A172 (cell line): ENCODE measurements at places on chromosomes 6 and 20.
A peak's percentile ranks its signal among the peaks of the same experiment; 100 is the strongest.

GRCh38 chr6:158539413-158539812 lies 20.5 kb upstream of the TMEM181 start:
- DNase-seq, result no peak

- DNase-seq, result no peak
Measured at GRCh38 chr20:17161673-17162481, 65.0 kb upstream of the PCSK2 start.

- no peak for DNase-seq
Measured at GRCh38 chr6:141452354-141452686, 680.4 kb upstream of the GJE1 start.

GRCh38 chr6:73712535-73713173 lies 16.7 kb downstream of the CD109 start:
- DNase-seq, result no peak

DNA sequence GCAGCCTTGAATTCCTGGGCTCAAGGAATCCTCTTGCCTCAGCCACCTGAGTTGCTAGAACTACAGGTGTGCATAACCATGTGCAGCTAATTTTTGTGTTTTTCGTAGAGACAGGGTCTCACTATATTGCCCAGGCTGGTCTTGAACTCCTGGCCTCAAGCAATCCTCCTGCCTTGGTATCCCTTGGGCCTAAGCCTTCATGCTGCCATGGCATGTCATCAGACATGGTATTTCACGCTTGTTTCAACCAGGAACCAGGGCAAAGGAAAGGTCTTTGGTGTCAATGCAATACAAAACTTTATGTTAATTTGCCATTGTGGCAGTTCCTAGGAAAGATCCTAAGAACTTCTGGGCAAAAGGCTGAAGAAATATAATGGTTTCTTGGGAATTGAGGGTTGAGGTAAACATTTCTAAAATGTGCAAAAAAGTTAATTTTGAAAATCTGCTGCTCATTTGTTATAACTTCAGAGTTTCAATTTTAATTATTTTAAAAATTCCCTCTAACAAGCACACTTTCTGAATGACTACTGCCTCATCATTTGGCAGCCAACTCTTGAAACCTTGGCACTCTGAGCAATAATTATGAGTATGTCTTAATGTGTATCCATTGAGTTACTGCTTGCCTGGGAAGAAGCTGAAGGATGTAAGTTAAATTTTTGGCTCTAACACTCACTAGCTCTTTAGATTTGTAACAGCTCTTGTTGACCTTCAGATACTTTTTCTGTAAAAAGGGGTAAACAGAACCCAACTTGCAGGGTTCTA lies 154.1 kb downstream of the GJA10 start:
- no peak for DNase-seq

GRCh38 chr6:21885532-21886114 lies 292.1 kb downstream of the SOX4 start:
- DNase-seq, result peak; percentile 79

DNA sequence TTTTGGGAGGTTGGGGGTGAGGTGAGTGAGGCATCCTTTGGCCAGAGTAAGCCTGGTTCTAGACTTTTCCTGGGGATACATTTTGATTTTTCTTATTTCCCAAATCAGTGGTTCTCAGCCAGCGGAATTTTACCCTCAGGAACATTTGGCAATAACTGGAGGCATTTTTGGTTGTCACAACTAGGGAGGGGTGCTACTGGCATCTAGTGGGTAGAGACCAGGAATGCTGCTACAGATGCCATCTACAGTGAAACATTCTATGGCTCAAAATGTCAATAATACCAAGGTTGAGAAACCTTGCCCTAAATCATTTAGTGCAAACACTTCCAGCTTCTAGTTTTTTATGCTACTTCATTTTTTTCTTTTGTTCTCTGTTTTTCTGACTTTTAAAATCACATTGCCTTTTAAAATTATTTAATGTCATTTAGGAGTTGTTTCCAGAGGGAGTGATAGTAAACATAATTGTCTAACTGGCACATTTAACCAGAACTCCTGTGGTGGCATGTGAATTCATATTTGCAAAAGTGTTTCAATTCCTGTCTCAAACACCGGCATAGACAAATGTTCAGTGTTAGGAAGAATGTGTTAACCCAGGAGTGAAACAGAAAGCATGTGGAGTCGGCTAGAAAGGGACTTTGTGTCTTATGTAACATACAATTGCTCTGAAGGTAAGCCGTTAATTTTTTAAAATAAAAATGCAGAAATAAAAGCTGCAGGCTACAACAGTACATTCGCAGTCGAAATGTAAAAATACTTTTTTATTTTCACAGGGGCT lies 59.0 kb downstream of the QRSL1 start:
- no peak for DNase-seq

GRCh38 chr20:22339091-22339881 lies 245.1 kb downstream of the FOXA2 start:
- peak; percentile 69 for DNase-seq

DNA sequence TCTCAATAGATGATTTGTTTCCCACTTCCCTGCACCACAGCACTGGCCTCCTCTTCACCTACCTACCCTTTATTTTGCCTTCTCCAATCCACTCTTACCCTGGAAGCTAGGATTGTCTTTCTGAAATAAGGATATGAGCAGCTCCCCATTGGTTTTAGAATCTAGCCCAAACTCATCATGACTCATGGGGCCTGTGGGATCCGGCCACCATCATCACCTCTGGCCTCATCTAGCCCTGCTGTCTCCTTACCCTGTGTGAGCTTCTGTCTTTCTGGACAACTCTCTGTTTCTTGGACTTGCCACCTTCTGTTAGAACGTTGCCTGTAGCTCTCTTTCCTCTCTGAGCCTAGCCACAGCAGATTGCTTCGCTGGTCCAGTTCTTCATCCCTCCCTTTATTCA lies 277.1 kb downstream of the PAX1 start:
- DNase-seq, result no peak

DNA sequence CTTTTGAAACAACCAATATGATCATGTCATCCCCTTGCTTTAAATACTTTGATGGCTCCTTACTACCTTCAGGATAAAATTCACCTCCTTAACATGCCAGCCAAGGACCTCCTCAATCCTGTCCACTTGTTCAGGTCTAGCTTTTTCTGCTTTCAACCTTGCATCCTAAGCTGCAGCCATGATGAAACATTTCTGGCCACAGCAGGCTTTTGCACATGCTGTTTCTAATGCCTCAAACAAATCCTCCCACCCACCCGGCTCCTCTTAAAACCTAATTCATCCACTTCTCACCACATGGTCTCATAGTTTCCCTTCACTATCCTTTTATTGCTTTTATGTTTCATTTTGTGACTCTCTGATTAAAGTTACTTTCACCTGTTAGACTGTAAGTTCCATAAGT lies 124.6 kb downstream of the MYB start:
- DNase-seq, result no peak

GRCh38 chr6:135633573-135633972 lies 136.0 kb upstream of the AHI1 start:
- DNase-seq, result no peak

GRCh38 chr6:156808287-156808686 lies 31.1 kb downstream of the ARID1B start:
- DNase-seq, result no peak

DNA sequence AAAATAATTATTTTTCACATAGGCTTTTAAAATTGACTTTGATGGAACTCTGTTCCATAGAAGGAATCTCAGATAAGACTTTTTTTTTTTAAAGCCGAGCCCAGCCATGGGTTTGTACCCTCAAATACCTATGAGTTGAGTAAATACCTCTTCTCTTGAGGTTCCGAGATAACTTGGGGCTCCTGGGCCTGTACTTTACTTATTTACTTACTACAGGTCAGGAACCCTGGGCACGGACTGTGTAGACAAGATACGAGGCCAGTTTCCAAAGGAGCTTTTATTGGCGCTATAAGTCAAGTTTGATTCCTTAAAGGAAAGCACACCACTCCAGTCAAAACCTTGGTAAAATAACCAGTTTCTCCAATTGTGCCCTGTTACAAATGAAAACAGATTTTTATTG lies 7.5 kb downstream of the AFG1L start:
- DNase-seq, result no peak

- DNase-seq, result no peak
Measured at GRCh38 chr6:53235508-53235907, 86.9 kb upstream of the GCM1 start.

DNA sequence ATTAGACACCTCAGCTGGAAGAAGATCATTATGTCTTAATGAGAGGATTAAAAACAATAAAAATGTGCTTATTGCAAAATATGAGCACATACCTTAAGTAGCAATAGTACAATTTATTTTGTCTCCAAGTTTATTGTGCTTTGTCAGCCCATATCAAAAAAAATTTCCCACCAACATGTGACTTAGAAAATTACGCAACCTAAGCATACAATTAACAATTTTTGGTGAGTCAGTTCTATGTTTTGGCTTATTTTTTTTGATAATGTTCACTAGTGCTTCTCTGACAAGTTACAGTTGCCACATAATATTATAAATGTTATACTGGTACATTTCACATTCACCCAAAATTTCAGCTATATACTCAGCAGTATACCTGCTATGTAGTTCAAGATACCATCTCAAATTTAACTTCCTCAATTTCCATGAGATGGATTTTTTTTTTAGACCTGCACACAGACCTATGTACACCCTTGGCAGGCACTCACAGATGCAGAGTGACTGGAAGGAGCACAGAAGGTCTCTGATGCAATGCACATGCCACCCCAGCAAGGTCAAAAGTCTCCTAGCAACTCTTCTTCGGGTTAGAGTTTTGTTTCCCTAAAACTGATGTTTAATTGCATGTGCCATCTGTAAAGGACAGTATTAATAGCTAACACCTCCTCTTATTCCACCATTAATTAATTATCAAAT lies 112.4 kb downstream of the PRKN start:
- DNase-seq, result no peak

GRCh38 chr20:22214296-22214695 lies 370.1 kb downstream of the FOXA2 start:
- DNase-seq, result no peak

GRCh38 chr6:160431226-160431625 lies 83.0 kb downstream of the SLC22A3 start:
- DNase-seq, result peak; percentile 22

DNA sequence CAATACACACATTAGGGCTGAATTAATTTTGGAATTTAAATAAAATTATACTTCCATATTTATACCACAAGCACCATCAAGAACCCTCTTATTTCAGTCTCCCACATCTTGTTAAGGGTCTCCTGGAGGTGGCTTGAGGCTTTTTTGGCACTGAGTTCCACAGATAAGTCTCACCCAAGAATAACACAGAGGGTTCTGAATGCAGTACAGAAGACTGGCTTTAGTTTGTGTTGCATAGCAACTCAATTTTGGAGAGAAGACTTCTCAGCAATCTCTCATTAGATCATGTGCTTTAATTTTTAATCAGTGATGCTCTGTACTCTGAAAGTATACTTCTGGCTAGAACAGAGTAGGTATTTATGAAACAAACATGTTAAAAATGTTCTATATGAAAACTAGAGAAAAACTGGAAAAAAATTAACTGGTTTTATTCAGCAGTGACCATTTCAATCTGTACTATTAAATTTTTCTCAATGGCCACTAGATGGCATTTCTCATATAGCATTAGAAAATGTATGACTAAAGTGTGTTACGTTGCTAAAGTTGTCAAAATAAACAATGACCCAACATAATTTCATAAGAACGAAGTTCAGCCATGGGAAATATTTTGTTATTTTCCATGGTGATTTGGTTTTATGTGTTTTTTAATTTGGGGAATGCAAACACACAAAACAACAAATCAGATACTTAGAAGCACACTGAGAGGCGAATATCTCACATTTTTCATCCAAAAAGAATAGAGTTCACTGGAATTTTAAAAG lies 32.7 kb upstream of the MAP7 start:
- peak; percentile 23 for DNase-seq

DNA sequence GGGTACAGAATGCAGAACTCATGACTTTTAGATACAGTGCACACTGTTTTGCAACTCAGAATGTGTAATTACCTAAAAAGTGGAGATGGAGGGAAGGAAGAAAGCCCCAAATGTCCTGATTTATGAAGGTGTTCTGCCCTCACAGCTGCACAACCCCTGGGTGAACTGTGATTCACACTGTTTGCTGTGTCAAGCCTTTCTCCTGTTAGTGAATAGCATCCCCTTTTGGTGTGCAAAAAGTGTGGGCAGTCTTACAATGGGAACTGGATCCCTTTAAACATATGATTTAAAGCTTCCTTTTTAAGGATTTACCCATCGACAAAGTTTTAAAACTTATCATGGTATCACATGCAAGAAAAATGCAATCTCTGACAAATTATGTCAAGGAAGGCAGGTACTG lies 633.4 kb upstream of the EPHA7 start:
- no peak for DNase-seq

- no peak for DNase-seq
Measured at GRCh38 chr6:35474942-35475570, 6.9 kb downstream of the RPL10A start.

DNA sequence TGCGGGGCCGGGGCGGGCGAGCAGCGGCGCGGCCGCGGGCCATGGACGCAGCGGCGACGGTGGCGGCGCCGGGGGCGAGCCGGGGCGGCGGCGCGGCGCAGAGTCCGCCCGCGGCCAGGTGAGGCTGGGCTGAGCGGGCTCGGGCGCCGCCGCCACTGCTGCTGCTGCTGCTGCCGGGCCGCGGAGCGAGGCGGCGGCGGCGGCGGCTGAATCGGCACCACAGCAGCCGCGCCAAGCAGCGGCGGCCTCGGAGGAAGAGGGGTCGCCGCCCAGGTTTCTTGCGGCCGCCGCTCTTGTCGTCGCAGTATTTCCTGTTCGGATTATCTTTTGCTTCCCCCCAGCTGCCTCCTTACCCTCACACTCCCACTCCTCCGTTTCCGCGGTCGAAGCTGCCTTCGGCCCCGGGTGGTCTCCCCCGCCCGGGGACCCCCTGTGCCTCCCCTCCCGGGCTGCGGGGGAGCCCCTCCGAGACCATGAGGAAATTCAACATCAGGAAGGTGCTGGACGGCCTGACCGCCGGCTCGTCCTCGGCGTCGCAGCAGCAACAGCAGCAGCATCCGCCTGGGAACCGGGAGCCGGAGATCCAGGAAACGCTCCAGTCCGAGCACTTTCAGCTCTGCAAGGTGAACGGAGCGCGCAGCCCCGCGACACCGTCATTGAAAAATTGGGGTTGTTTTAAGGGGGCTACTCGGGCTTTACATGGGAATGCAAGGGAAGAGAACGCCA lies at the start of gene STXBP5:
Gene STXBP5, plus strand, starts transcription at position 358 of the 726 bp plus-strand sequence. Its CDS starts 116 bp downstream, at position 474.
- peak; percentile 17 for DNase-seq

- DNase-seq, result no peak
Measured at GRCh38 chr6:80144753-80145315, 38.4 kb downstream of the BCKDHB start.

- DNase-seq, result no peak
Measured at GRCh38 chr6:31426395-31427354, 23.3 kb downstream of the MICA start.

DNA sequence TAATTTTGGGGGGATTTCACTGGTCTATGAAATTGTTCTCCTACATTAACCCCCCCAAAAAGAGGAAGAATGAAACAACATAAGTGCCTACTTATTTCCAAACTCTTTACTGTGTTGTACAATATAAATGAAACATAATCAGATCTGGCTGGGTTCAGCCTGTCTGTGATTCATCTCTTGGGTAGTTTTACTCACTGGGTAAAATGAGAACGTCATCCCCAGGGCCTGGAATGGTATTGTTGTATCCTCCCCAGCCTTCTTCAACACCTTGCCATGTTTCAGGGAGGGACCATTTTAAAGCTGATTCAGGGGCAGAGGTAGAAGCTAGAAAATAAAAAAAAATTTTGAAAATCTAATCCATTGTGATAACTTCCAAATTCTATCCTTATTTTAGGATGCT lies 256.7 kb downstream of the PKHD1 start:
- no peak for DNase-seq
